ENCODE measurements at places on chromosomes 5 and 9.

GRCh38 chr5:78550891-78551290 is 97.7 kb downstream of the LHFPL2 start:
- DNase-seq: no peak

DNA sequence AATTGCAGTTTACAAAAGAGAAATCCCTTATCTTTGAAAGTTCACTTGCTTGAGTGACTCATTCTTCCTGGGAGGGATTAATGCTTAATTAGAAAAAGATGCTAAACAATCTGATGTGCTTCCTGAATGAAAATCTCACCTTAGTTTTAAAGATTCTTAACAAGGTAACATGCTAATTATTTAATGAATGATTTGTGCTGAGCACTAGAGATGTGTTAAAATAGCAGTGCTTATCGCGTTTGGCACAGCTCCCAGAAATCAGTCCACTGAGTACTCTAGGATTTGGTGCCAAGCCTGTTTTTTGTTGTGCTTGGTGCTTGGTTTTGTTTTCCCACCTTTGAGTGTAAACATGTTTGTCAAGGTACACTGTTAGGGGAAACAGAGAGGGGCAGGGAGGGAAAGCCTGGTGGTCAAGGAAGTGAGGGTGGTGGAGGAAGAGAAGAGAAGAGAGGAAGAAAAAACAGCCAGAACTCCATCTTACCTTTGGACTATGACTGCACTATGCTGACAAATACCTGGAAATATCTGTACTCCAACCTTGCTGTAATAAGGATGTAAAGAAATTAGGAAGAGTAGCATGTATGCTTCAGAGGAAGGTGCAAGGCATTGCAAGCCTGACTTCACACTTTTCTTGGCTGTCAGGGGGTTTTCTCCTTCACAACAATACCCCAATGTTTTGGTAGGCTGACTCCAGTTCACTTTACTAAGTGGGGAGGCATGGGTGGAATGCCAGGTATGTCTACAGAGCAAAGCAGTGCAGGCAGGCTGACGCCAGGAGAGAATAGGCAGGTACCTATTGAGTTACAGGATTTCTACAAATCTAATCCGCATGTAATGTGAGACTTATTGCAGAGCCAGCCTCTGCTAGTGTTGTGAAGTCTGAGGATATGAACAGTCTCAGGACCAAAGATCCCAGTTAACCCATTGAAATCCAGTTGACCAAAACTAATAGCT is 157.2 kb upstream of the ISL1 start:
- DNase-seq: no peak

GRCh38 chr5:171355302-171355724 is 32.3 kb upstream of the NPM1 start:
- peak; percentile 11 for DNase-seq

GRCh38 chr5:91219803-91220371 is 163.2 kb downstream of the ARRDC3 start:
- DNase-seq: peak; percentile 8

DNA sequence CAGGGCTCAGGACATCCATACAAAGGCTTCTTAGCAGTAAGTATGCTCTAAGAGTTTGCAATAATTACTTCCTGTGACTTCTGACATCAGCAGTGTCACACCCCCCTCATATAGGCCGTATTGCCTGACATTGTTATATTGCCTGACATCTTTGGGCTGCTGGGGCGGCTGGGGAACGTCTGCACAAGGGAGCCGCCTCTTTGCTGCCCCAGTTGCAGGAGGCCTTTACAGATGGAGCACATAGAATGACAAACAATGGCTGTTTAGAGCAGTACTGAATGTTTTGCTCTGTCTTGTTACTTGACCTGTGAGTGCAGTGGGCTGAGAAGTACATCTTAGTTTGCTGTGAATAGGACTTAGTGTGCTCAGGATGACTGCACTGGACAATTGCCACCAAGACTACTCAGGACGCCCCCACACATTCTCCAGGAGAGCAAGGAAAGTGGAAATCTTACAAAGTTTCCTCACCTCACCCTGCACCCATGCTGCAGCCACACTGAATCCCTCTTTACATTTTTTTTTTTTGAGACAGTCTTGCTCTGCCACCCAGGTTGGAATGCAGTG is 65.4 kb upstream of the SPOCK1 start:
- no peak for DNase-seq

DNA sequence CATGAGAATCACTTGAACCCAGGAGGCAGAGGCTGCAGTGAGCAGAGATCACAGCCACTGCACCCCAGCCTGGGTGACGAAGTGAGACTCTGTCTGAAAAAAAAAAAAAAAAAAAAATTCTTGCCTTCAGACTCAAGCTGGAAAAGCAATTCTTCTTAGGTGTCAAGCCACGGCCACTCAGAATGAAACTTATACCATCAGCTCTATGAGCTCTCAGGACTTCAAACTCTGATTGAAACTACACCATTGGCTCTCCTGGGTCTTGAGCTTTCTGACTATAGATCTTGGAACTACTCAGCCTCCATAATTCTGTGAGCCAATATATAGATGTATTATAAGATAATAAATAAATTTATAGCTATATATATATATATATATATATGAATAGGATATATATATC is 12.9 kb upstream of the FGF10 start:
- DNase-seq: no peak

GRCh38 chr9:137949260-137949659 is 71.7 kb downstream of the CACNA1B start:
- DNase-seq: no peak

DNA sequence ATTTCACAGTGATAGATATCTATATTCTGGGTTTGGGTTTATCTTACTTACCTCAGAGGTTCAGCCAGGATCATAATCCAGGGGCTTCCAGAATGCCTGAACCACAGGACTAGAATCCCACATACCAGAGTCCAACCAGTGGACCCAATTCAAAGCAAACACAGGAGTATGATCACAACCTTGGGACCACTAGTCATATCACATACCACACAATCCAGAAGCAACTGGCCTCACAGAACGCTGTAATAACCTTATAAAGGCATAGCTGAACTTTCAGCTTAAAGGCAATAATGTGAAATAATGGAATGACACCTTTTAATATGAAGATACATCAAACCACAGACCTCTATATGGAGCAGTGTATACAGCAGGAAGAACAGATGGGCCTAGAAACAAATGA is 25.3 kb downstream of the RAPGEF6 start:
- no peak for DNase-seq

GRCh38 chr9:88303721-88304451 is 84.4 kb upstream of the SPIN1 start:
- no peak for DNase-seq

DNA sequence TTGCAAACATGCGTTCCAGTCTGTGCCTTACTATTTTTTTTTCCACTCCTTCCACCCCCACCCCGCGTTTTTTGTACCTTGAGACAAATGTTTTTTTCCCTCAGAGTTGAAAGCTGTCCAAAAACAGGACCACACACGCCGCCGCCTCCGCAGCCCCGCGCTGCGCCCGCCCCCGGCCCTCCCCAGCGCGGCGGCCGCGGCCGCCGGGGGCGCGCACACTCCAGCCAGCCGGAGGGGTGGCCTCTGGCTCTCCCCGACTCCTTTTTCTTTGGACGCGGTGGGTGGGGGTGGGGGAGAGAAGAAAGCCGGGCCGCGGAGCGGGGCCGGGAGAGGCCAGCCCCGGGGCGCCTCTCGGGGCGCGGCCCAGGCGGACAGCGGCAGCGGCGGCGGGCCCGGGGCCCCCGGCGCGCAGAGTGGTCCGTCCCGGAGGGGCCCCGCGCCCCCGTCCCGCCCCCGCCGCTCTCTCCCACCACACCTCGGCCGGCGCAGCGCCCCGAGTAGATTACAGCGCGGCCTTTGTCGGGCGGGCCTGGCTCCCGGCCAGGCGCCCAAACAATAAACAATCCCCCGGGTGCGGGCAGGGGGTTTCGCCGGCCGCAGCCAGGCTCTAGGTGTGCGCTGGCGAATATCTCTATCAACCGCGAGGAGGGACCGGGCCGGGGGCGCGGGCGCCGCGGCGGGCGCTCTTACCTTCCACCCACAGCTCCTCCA is 10.9 kb downstream of the PTCH1 start:
- DNase-seq: peak; percentile 20

DNA sequence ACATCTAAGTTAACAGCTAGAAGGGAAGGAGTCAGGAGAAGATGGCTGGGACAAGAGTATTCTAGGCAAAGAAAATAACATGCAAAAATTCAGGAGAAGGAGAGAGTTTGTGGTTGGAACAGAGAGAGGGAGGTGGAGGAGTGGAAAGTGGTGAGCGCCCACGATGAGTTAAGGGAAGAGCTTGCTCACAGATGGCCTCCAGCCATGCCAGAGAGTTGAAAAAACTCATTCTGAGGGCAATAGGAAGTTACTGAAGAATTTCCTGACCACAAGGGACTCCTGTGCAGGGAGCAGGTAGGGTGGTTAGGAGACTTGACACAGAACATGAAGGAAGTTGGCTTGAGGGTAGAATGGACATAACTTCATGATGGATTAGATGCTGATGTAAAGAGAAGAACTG is 159.7 kb downstream of the DOCK2 start:
- DNase-seq: no peak

DNA sequence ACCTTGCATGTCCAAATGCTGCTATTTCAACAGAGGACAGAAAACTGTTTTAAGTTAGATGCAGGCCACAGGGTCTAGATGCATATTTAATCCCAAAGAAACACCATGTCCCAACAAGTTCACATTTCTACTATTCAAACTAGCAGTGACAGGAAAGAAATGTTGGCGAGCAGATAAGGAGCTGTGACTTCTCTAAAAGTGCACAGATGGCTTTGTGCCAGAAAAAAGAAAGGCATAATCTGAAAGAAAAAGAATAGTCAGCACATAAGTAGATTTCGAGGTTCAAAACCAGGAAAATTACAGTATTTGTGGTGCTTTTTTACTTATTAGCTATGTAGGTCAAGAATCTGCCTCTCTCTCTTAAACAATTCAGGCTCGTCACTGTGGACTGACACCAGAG is 178.3 kb downstream of the DNAH5 start:
- DNase-seq: no peak

- DNase-seq: no peak
These were observed 31.3 kb downstream of the OR2V1 start for GRCh38 chr5:181099602-181100086.

DNA sequence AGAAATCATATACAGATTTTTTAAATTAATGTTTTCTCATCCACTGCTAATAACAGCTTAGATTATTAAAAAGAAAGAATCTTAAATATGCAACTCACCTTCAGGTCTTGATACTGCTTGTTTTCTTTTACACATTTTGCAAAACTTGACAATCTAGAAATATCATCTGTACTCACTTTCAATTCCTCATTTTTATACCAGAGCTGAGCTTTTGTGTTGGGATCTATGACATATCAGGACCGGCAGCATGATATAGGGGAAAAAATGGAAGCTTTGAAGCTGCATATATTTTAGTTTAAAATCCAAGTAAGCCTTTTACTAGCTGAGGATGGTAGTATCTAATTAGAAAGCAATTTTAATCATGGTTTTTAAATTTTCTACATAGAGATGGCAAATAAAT is 75.7 kb upstream of the SMARCA2 start:
- DNase-seq: no peak

GRCh38 chr5:59091965-59092364 is 509.1 kb downstream of the RAB3C start:
- DNase-seq: no peak

DNA sequence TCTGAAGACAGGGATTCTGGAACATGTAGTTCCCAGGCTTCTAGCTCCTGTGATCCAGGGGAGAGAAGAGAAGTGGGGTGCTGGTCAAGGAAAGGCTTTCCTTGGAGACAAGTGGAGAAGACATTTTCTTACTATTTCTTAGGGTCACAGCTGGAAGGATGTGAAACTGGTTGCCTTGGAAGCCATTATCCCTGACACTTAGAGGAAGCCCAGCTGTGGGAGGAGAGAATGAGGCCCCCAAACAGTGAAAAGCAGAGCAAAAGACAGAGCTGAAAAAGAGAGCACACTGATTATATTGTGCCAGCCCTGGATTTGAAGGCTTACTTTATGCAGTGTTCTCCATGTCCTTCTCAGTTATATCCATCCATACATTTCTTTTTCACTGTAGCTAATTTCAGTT is 17.5 kb upstream of the SHB start:
- DNase-seq: no peak

- no peak for DNase-seq
These were observed 8.6 kb downstream of the TEK start for GRCh38 chr9:27117489-27118135.

DNA sequence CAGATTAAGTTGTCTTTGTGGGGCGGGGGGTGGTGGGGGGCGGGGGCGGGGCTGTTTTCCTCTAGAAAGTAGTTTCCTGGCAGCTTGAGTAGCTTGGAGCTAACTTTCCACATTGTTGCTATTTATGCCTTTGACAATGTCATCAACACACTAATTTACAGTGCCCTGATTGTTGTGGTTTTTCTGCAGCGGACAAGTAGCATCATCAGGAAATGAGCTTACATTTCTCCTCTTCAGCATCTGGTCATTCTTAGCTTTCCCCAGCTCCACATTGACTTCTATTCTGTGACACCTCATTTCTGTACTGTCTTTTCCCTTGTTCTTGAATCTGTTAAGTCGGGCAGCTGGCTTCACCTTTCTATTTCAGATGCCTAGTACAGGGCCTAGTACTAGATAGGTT is 112.3 kb upstream of the RAD23B start:
- no peak for DNase-seq

DNA sequence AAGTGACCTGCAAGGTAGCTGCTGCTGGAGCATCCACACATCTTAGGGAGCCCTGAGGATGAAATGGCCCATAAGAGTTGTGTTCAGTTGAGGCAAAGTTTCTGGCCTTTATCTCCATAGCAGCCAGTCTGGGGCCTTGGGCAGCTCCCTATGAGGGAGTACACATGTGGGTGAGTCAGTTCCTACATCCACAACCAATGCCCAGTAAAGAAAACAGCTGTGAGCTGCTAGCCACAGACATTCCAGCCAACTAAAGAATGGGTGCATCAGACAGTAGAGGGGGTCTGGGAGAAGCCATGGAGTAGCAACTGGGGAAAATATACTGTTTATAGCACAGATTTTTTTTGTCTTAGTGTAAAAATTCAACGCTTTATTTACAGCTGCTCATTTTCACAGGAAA is 720.7 kb downstream of the TLE1 start:
- DNase-seq: no peak

DNA sequence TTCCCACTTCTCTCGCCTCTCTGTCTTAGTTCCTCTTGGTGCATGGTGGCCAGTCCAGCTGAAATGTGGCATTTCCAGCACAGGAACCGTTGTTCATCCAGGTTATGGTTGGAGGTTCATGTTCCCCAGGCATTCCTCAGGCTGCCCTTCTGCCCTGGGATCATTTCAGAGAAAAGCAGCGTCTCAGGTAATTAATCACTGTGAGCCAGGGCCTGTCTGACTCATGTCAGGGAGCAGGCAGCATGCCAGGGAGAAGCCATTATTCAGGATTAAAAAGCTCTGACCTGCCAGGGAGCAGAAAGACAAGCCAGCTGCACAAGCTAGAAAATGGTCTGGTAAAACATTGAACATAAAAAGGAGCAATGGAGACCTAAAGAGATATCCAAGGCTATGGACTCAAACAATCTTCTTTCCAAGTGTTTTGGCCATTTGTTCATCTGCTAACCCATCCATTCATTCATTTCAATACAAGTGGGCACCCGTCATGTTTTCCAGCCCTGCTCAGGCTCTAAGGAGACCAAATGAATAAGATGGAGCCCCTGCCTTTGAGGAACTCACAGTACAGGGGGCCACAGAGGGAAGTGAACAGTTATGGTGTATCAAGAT is 241.4 kb downstream of the DRD1 start:
- no peak for DNase-seq

- no peak for DNase-seq
These were observed 264.8 kb downstream of the CETN3 start for GRCh38 chr5:90144625-90145327.

Data from effector memory CD8-positive, alpha-beta T cell (primary cell).